GM12878 (cell line): ENCODE measurements at places on chromosomes 11 and 22. TPM values are rescaled to one million over a fixed set of nuclear protein-coding genes. Genes with fewer than 3 reads are reported as not detected.

- H3K4me3 ChIP-seq: no peak overlapping the region
- peaks cover 6% of the 10 kb centered on the region for H3K4me1 ChIP-seq
- H3K27ac ChIP-seq: no peak overlapping the region
- DNase-seq: no peak
- no peaks in the 10 kb centered on the region for H3K27me3 ChIP-seq
- H3K36me3 ChIP-seq: no peaks in the 10 kb centered on the region
Observed at GRCh38 chr11:64624883-64625481, 34.0 kb downstream of the SLC22A12 start.

- no peak for DNase-seq
- H3K27me3 ChIP-seq: no peaks in the 10 kb centered on the region
- no peaks in the 10 kb centered on the region for H3K4me1 ChIP-seq
Observed at GRCh38 chr11:33109294-33109895, 51.9 kb downstream of the CSTF3 start.

The DDX10 gene
- total RNA-seq: 46.1 and 46.9 TPM in 2 replicates

GRCh38 chr11:120893440-120894201 is 130.3 kb upstream of the TBCEL start:
- H3K36me3 ChIP-seq: no peaks in the 10 kb centered on the region
- H3K4me1 ChIP-seq: peaks cover 11% of the 10 kb centered on the region
- no peaks in the 10 kb centered on the region for H3K27me3 ChIP-seq
- H3K4me3 ChIP-seq: no peak overlapping the region
- no peak for DNase-seq

DNA sequence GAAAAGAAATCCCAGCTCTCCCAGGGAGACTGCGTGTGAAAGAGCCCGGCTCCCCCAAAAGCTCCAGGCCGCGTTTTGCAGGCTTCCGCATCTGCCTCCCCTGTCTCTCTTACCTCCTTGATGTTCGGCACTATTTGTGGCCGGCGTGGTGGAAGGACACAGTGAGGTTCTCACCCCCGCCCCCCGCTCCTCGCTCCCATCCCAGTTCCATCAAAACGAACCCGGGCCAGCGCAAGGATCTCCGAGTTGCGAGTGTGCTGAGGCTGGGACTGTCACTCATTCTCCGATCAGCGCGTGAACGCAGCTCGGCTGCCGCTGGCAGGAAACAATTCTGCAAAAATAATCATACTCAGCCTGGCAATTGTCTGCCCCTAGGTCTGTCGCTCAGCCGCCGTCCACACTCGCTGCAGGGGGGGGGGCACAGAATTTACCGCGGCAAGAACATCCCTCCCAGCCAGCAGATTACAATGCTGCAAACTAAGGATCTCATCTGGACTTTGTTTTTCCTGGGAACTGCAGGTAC is at the start of gene NCAM1:
TSS of gene NCAM1 (plus strand) at position 275 of the 523 bp plus-strand sequence.
- no peak for DNase-seq
- H3K27me3 ChIP-seq: peaks cover 21% of the 10 kb centered on the region
- no peak within 1 kb of the TSS for H3K27ac ChIP-seq
- H3K4me3 ChIP-seq: peak within 1 kb of the TSS; percentile 42; the same call in 1 of the 2 replicates

- H3K4me3 ChIP-seq: no peak overlapping the region
- no peaks in the 10 kb centered on the region for H3K27me3 ChIP-seq
- no peak overlapping the region for H3K27ac ChIP-seq
- no peaks in the 10 kb centered on the region for H3K36me3 ChIP-seq
- no peak for DNase-seq
Observed at GRCh38 chr11:88175569-88176075, 379 bp upstream of the RAB38 start.

The RAB39A gene
- total RNA-seq: 5.5 and 6.8 TPM in 2 replicates

DNA sequence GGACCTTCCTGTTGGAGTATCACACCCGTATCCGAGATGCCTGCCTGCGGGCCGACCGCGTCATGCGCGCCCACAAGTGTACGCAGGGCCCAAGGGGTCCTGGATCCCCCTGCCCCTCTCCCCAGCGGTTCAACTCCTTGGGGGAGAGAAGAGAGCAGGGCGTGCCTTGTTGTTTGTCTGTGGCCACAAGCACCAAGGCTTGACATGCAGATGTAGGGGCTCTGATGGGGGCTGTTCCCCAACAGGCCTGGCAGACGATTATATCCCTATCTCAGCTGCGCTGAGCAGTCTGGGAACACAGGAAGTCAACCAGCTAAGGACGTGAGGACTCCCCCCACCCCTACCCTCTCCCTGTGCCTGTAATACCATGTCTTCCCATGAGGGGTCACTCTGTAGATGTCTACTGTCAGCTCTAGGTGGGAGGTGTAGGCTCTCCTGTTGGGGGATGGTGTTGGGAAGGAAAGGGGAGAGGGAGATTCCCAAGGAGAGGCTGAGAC is 6.8 kb downstream of the CFL1 start:
- H3K4me3 ChIP-seq: no peak overlapping the region
- no peak overlapping the region for H3K27ac ChIP-seq

The SLC22A6 gene
- not detected in 2 replicates for total RNA-seq

DNA sequence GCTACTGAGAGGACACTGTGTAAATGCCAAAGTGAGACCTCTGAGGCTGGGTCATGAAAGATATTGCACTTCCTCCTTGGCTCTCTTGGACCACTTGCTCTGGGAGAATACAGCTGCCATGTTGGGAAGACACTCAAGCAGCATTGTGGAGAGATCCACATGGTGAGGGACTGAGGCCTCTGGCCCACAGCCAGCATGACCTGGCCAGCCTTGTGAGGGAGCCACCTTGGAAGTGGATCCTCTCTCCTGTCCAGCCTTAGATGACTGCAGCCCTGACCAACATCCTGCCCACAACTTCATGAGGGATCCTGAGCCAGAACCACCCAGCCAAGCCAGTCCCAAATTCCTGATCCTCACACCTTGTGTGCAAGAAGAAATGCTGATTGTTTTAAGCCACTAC is 30.4 kb downstream of the MB start:
- no peaks in the 10 kb centered on the region for H3K36me3 ChIP-seq
- H3K4me3 ChIP-seq: no peak overlapping the region
- peaks cover 5% of the 10 kb centered on the region for H3K27me3 ChIP-seq
- no peak for DNase-seq

- H3K27me3 ChIP-seq: no peaks in the 10 kb centered on the region
- H3K36me3 ChIP-seq: no peaks in the 10 kb centered on the region
- H3K4me1 ChIP-seq: peaks cover 38% of the 10 kb centered on the region
- peak overlapping the region; percentile 43; the same call in 1 of the 2 replicates for H3K27ac ChIP-seq
- DNase-seq: no peak
Observed at GRCh38 chr11:65573391-65574079, 1.2 kb downstream of the FAM89B start.

- H3K27me3 ChIP-seq: no peaks in the 10 kb centered on the region
- peaks cover 12% of the 10 kb centered on the region for H3K4me1 ChIP-seq
- no peak overlapping the region for H3K4me3 ChIP-seq
- no peak overlapping the region for H3K27ac ChIP-seq
- H3K36me3 ChIP-seq: peaks cover 12% of the 10 kb centered on the region
- no peak for DNase-seq
Observed at GRCh38 chr22:38243007-38243765, 29.6 kb downstream of the TMEM184B start.

The CHRM1 gene
- total RNA-seq: not detected in 2 replicates

- no peaks in the 10 kb centered on the region for H3K4me1 ChIP-seq
- H3K27me3 ChIP-seq: no peaks in the 10 kb centered on the region
- H3K36me3 ChIP-seq: no peaks in the 10 kb centered on the region
- no peak overlapping the region for H3K27ac ChIP-seq
Observed at GRCh38 chr11:7332962-7333361, 81.3 kb downstream of the SYT9 start.

- no peaks in the 10 kb centered on the region for H3K4me1 ChIP-seq
- no peak for DNase-seq
- no peak overlapping the region for H3K4me3 ChIP-seq
- no peaks in the 10 kb centered on the region for H3K36me3 ChIP-seq
- H3K27me3 ChIP-seq: no peaks in the 10 kb centered on the region
Observed at GRCh38 chr11:80074837-80075236, 634.0 kb upstream of the TENM4 start.

DNA sequence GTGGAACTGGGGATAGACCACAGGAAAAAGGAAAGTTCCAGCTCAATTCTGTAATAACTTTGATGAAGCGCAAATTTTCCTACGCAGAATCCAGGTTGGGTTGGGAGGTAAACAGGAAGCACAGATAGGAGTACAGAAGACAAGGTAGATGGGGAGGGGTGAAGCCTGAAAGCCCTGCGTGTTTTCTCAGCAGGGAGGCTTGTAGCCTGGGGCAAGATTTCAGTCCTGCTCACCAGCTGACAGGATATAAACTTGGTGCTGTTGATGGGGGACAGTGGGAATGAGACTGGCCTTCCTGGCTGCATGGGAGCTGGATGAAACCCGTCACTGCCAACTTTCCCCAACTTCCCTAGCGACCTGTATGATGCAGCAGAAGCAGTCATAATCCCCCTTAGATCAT is 114.9 kb downstream of the ARHGAP32 start:
- H3K27me3 ChIP-seq: no peaks in the 10 kb centered on the region
- H3K4me1 ChIP-seq: no peaks in the 10 kb centered on the region
- H3K36me3 ChIP-seq: no peaks in the 10 kb centered on the region
- H3K27ac ChIP-seq: no peak overlapping the region

GRCh38 chr11:125701858-125702621 is 21.4 kb upstream of the ACRV1 start:
- no peaks in the 10 kb centered on the region for H3K36me3 ChIP-seq
- H3K27me3 ChIP-seq: no peaks in the 10 kb centered on the region; the same call in 1 of the 2 replicates
- H3K4me1 ChIP-seq: no peaks in the 10 kb centered on the region
- no peak overlapping the region for H3K27ac ChIP-seq
- no peak for DNase-seq

GRCh38 chr11:65492637-65493366 is 6.0 kb upstream of the MALAT1 start:
- H3K27me3 ChIP-seq: no peaks in the 10 kb centered on the region
- peak overlapping the region; percentile 100 for H3K27ac ChIP-seq
- H3K4me1 ChIP-seq: peaks cover 82% of the 10 kb centered on the region
- peak; percentile 68 for DNase-seq
- H3K4me3 ChIP-seq: peak overlapping the region; percentile 61

The CHORDC1 gene
- 44.1 and 46.4 TPM in 2 replicates for total RNA-seq

GRCh38 chr11:18706330-18707243 is 8.0 kb downstream of the TMEM86A start:
- H3K4me3 ChIP-seq: no peak overlapping the region
- peaks cover 6% of the 10 kb centered on the region for H3K27me3 ChIP-seq
- H3K4me1 ChIP-seq: 0 out of 2 replicates have a peak, but pooled peaks cover 3% of the 10 kb centered on the region
- no peak overlapping the region for H3K27ac ChIP-seq

DNA sequence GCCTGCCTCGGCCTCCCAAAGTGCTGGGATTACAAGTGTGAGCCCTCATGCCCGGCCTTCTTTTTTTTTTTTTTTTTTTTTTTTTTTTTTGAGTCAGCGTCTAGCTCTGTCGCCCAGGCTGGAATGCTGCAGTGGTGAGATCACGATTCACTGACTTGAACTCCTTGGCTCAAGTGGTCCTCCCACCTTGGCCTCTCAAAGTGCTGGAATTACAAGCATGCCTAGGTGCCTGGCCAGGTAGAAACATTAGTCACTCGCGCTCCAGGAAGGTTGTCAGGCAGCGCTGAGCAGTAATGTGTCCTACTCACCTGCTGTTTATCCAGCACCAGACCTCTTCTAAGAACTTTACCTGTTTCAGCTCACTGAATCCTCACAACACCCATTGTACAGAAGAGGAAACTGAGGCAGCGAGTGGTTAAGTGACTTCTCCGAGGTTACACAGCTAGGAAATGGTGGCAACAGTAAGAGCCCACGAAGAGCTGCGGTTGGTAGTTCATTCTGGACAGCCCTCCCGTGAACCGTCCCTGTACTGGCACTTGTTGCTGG is 496 bp upstream of the CST6 start:
- H3K4me1 ChIP-seq: no peaks in the 10 kb centered on the region
- H3K36me3 ChIP-seq: no peaks in the 10 kb centered on the region
- H3K27ac ChIP-seq: no peak overlapping the region
- H3K4me3 ChIP-seq: no peak overlapping the region
- H3K27me3 ChIP-seq: peaks cover 3% of the 10 kb centered on the region

- peaks cover 4% of the 10 kb centered on the region; the same call in 1 of the 2 replicates for H3K4me1 ChIP-seq
- no peak overlapping the region for H3K4me3 ChIP-seq
- H3K27me3 ChIP-seq: peaks cover 2% of the 10 kb centered on the region; the same call in 1 of the 2 replicates
- no peak overlapping the region for H3K27ac ChIP-seq
- no peaks in the 10 kb centered on the region for H3K36me3 ChIP-seq
Observed at GRCh38 chr11:95486466-95486865, 255.5 kb upstream of the SESN3 start.

- no peaks in the 10 kb centered on the region for H3K27me3 ChIP-seq
- H3K27ac ChIP-seq: peak overlapping the region; percentile 60
- no peaks in the 10 kb centered on the region for H3K36me3 ChIP-seq
- peaks cover 27% of the 10 kb centered on the region for H3K4me1 ChIP-seq
- H3K4me3 ChIP-seq: no peak overlapping the region
Observed at GRCh38 chr11:128830290-128831173, 36.6 kb downstream of the KCNJ1 start.

The APOL3 gene
- total RNA-seq: 50.6 and 56.9 TPM in 2 replicates
